ENCODE measurements at places on chromosomes 16 and 17. TPM values are rescaled to one million over a fixed set of nuclear protein-coding genes. Genes with fewer than 3 reads are reported as not detected.

The FOXL1 gene
- total RNA-seq: not detected

The KRT25 gene
- not detected for total RNA-seq

DNA sequence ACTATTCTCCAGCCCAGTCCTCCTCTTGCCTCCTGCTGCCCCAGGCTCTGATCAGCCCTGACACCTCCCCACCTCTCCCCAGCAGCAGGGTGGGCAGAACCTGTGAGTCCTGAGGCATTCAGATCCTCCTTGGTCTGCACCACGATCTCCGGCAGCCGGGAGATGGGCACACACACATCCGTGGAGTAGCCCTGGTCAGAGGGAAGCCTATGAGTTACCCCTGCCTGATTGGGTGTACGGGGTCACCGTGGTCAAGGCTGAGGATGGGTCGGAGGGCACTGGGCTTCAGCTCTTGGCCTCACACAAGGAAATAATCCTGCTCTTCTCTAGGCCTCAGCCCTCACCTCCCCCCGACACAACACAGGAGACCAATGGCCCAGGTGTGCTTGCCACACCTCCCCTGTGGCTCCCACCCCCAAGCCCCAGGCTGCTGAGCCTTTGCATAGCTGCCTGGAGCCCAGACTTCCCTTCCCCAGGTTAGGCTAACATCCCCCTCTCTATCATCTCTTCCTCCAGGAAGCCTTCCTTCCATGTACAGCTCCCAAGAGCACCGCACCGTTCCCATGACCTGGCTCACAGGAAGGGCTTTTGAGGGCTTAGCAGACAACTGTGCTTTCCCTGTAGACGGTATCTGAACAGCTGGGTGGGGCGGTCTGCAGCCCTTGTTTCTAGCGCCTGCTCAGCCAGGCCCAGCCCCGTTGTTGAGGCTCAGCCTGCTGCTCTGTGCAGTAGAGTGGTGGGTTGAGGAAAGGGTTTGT is 3.7 kb downstream of the LDHD start:
- DNase-seq: no peak

The ATP1B2 gene
- 0.32 TPM for total RNA-seq

The NPIPB6 gene
- 1.8 TPM for total RNA-seq

GRCh38 chr16:86012221-86012620 is 113.3 kb downstream of the IRF8 start:
- no peak for DNase-seq

The HS3ST3A1 gene
- 0.27 TPM for total RNA-seq

The YBX2 gene
- 0.67 TPM for total RNA-seq

The EPOP gene
- 31.8 TPM for total RNA-seq

The AMZ2 gene
- 150 TPM for total RNA-seq

DNA sequence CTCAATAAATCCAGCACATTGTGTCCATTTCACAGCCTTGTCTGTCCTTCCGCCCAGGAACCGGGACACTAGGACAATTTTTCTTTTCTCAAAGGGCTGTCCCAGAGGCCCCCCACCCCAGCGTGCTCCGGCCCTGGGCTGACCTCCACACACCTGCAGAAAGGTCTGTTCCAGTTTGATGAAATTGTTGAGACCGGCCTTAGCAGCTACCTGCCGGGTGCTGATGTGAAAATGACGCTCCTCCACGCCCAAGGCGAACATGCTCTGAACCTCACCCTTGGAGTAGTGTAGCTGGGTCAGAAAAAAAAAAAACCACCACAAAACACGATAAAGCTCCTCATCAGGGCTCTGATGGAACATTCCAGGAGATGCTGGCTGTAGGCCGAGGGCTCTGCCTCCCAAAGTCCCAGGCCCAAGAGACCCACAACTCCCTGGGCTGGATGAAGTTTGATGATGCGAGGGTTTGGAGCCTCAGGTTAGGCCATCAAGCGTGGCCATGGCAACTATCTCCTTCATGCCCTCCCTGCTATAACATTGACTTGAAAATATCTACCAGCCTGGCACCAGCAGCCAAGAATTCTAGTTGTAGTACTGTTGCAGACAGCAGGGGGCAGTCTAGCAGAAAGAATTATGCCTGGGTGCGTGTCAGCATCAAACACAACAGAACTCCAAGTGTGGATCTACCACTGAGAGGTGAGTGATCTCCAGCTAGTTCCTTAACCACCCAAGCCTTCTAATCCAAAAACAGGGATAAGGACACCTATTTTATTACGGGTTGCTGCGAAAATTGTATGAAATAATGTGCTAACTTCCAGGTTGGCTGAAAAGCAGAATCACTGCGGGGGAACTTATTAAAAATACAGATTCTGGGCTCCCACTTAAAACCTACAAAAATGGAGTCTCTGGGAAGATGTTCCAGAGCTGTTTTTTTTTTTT is 62.1 kb downstream of the RMI2 start:
- DNase-seq: peak; percentile 81

The NUP93 gene
- 154 TPM for total RNA-seq

GRCh38 chr16:55035029-55035428 is 104.4 kb downstream of the IRX5 start:
- peak; percentile 70 for DNase-seq
